AG09319 (cell line): ENCODE measurements at places on chromosomes 2 and 18.
A peak's percentile ranks its signal among the peaks of the same experiment; 100 is the strongest.

DNA sequence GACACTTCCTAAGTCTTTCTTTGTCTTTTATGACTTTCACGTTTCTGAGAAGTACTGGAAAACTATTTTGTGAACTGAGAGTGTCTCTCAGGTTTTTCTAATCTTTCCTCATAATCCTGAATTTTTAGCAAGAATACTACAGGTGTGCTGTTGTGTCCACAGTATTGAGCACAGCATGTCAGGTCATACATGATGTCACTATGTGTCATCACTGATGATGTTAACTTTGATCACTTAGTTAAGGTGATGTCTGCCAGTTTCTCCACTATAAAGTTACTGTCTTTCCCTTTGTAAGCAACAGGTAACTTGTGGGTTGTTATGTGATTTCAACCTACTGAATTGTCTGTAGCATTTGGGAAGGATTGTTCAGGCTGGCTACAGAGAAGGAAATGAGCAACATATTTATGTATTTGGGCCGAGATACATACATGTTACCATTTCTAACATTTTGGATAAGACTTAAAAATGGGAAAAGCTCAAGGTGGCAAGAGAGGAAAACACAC lies 11.1 kb downstream of the MATN3 start:
- no peak for DNase-seq

DNA sequence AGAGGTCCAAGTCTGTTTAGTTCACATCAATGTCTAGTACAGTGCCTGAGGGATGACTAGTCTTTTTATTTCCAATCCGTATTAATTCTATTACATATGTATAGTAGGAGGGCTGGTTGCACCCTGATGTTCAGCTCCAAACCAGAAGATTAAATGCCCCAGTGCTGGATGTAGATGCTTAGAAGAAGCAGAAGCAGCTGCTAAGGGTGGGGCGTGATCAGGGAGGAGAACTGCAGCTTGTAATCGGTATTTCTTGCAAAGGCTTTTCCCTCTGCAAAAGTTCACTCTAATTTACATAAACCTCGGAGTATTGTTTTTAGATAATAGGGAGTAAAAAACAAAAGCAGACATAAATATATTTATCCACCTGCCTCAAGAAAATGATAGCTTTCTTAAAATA lies 145.3 kb upstream of the ITGA4 start:
- DNase-seq, result no peak

DNA sequence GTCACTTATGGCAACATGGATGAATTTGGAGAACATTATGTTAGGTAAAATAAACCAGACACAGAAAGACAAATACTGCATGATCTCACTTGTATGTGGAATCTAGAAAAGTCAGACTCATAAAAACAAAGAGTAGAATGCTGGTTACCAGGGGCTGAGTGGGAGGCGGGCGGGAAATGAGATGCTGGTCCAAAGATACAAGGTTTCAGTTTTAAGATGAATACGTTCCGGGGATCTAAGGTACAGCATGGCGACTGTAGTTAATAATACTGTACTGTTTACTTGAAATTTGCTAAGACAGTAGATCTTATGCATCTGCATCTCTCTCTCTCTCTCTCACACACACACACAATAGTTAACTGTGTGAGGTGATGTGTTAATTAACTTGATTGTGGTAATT lies 14.2 kb downstream of the FAM110C start:
- DNase-seq, result no peak

- DNase-seq, result no peak
Measured at GRCh38 chr18:12744103-12744502, 41.3 kb downstream of the PSMG2 start.

- DNase-seq, result no peak
Measured at GRCh38 chr2:85286918-85287317, 40.9 kb downstream of the TGOLN2 start.

GRCh38 chr2:136497709-136498108 lies 267.6 kb upstream of the THSD7B start:
- no peak for DNase-seq

- no peak for DNase-seq
Measured at GRCh38 chr2:85748039-85748734, 5.6 kb upstream of the ATOH8 start.

- no peak for DNase-seq
Measured at GRCh38 chr2:128820452-128820851, 501.8 kb upstream of the HS6ST1 start.

GRCh38 chr2:241701399-241702154 lies at the start of gene ING5:
Gene ING5 (plus strand): TSS chr2:241702039. CDS start chr2:241702066, 27 bp downstream.
- peak; percentile 80 for DNase-seq

DNA sequence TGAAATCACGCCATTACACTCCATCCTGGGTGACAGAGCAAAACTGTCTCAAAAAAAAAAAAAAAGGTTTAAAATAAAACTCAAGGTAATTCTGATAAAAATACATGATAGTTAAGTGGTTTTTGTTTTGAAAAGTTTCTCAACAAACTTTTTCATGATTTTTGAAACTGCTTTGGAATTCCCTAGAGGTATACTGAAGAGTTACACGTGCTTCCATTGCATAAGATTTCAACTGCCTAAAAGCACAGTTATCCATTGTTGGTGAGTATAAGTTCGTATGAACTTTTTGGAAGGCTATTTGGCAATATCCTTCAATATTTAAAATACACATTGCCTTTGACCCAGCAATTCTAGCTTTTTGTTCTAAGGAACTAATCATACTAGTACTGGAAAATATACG lies 74.9 kb downstream of the USP34 start:
- no peak for DNase-seq

GRCh38 chr2:241412144-241412543 lies 56.1 kb downstream of the FARP2 start:
- DNase-seq, result peak; percentile 27
